ENCODE measurements at places on chromosomes 2 and 18. TPM values are rescaled to one million over a fixed set of nuclear protein-coding genes. Genes with fewer than 3 reads are reported as not detected.

DNA sequence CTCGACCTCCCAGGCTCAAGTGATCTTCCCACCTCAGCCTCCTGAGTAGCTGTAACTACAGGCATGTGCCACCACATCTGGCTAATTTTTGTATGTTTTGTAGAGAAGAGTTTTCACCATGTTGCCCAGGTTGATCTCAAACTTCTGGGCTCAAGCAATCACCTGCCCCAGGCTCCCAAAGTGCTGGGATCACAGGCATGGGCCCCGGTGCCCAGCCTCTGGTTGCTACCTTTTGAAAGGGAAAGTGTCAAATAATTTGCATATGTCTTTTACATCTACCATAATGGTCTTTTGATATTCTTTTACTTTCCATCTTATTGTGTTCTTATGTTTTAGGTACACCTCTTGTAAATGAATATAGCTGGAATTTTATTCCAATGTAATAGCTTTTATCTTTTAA is 263.1 kb upstream of the FN1 start:
- H3K36me3 ChIP-seq: no peaks in the 10 kb centered on the region
- no peak overlapping the region for H3K4me3 ChIP-seq
- no peaks in the 10 kb centered on the region for H3K4me1 ChIP-seq
- H3K27ac ChIP-seq: no peak overlapping the region
- peaks cover 2% of the 10 kb centered on the region for H3K27me3 ChIP-seq

DNA sequence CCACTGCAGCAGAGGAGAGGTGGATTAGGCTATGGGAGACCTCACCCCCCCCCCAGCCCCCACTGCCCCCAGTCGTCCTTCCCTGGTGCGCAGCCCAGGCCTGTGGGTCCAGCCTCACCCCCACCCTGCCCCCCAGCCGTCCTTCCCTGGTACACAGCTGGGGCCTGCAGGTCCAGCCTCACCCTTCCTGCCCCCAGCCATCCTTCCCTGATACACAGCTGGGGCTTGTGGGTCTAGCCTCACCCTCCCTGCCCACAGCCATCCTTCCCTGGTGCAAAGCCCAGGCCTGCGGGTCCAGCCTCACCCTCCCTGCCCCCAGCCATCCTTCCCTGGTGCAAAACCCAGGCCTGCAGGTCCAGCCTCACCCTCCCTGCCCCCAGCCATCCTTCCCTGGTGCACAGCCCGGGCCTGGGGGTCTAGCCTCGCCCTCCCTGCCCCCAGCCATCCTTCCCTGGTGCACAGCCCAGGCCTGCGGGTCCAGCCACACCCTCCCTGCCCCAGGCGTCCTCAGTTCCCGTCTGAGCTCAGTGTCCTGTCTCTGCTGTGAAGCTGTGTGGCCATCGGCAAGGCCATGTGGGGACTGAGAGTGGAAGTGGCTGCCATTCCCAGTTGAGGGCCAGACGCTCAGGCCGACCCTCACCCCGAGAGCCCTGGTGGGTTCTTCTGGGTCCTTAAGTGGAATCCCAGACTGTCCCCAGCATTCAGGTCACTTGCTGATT is 86.8 kb upstream of the SNTG2 start:
- no peak overlapping the region for H3K27ac ChIP-seq
- H3K4me1 ChIP-seq: no peaks in the 10 kb centered on the region
- no peak overlapping the region for H3K4me3 ChIP-seq
- no peaks in the 10 kb centered on the region for H3K36me3 ChIP-seq

DNA sequence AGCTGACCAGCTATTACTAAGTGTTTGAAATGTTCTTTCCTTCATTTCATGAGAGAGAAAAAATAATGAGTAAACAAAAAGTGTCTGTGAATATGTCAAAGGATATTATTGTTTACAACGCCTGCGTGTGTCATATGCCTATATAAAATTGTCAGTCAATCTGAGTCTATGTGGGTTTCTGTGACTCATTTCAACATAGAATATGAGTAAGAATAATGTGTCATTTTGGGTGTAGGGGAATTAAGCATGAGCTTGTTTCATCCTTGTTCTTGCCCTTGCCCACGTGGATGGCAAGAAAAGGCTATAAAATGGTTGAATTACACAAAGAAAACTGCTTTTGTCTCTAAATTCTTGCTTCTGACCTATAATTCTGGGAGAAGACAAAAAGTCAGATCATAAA is 466.0 kb downstream of the PTH2R start:
- DNase-seq: no peak
- no peak overlapping the region for H3K27ac ChIP-seq
- no peaks in the 10 kb centered on the region for H3K27me3 ChIP-seq
- H3K36me3 ChIP-seq: no peaks in the 10 kb centered on the region
- no peaks in the 10 kb centered on the region for H3K4me1 ChIP-seq

DNA sequence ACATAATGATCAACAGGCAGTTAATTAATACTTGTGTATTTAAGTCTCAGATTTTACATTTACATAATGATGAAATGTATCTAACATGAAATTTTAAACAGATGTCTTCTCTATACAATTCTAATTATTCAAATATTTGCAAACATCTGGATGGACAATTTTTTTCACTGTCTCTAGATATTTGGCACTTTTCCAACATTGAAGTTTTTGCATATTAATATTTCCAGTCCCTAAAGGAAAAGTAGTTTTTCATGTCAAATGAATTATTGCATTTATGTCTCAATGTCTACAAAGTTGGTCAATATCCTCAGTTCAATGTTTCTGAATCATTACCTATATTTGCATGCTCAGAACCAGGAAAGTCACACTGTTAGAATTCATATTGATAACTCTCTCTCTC is 560.9 kb upstream of the PKDCC start:
- no peak overlapping the region for H3K27ac ChIP-seq
- no peak for DNase-seq
- H3K36me3 ChIP-seq: no peaks in the 10 kb centered on the region
- H3K4me3 ChIP-seq: no peak overlapping the region
- no peaks in the 10 kb centered on the region for H3K4me1 ChIP-seq

GRCh38 chr18:25248755-25249154 is 103.2 kb downstream of the ZNF521 start:
- no peaks in the 10 kb centered on the region for H3K27me3 ChIP-seq
- DNase-seq: no peak
- H3K4me3 ChIP-seq: no peak overlapping the region

- DNase-seq: no peak
- no peaks in the 10 kb centered on the region for H3K36me3 ChIP-seq
- H3K4me3 ChIP-seq: no peak overlapping the region
- H3K27me3 ChIP-seq: peaks cover 6% of the 10 kb centered on the region
These were observed 9.6 kb upstream of the MTA3 start for GRCh38 chr2:42558827-42559226.

DNA sequence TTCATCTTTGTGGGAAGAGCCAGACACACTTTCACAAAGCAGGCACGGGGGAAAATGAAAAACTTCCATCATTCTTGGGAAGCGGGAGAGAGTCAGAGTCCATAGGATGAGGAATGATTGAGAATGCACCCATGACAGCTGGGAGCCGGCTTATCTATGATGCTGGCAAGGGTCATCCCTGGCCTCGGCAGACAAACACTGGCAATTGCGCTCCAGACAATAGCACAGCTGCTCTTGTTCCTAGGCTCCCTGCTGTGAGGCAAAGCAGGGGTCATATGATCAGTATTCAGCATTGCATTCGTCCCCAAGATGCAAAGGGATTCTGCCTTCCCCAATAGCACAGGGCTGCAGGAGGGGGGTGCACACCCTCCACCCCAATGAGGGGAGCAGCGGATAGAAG is 33.0 kb downstream of the CYRIA start:
- no peaks in the 10 kb centered on the region for H3K36me3 ChIP-seq
- no peak overlapping the region for H3K4me3 ChIP-seq
- H3K27ac ChIP-seq: no peak overlapping the region
- DNase-seq: no peak
- peaks cover 35% of the 10 kb centered on the region for H3K4me1 ChIP-seq

DNA sequence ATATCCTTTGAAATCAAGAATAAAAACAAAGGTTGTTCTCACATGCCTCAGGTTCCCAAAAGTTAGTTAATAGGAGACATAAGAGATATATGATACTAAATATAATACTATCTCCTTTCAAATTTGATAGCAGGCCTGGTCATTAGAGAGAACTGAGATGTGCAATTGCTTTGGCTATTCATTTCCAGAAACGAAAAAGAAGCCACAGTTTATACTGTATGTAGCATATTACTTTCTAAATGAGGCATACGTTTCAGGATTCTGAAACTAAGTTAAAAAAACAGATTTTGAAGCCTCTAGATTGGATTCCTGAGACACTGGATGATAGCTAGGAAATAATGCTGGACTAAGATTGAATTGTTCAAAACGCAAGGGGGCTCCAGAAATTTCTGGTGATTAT is 7.1 kb downstream of the PPP1R1C start:
- no peak overlapping the region for H3K4me3 ChIP-seq
- no peak overlapping the region for H3K27ac ChIP-seq
- DNase-seq: no peak
- peaks cover 4% of the 10 kb centered on the region for H3K27me3 ChIP-seq

GRCh38 chr2:21231985-21232384 is 108.2 kb downstream of the TDRD15 start:
- no peak for DNase-seq
- H3K36me3 ChIP-seq: no peaks in the 10 kb centered on the region
- no peak overlapping the region for H3K4me3 ChIP-seq
- H3K27me3 ChIP-seq: no peaks in the 10 kb centered on the region

GRCh38 chr18:45254709-45255082 is 360.6 kb upstream of the SLC14A2 start:
- no peak overlapping the region for H3K27ac ChIP-seq
- H3K36me3 ChIP-seq: no peaks in the 10 kb centered on the region
- no peak overlapping the region for H3K4me3 ChIP-seq
- H3K27me3 ChIP-seq: peaks cover 3% of the 10 kb centered on the region
- H3K4me1 ChIP-seq: no peaks in the 10 kb centered on the region

DNA sequence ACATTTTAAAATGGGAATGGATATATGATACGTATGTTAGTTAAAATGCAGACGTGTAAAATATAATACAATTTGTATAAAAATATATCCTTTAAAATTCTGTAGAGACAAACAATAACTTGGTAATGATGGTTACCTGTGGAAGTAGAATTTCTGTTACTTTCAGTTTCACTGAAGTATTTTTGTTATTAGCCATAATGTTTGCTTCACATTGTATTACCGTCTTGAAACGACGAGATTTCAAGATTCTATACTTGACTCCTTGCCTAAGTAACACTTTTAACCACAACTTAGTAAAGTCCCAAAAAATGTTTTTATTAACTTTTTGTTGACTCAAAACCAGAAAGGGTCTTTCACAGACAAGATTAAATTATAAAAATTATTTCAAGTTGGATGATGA is 488.3 kb upstream of the VRK2 start:
- no peak overlapping the region for H3K27ac ChIP-seq
- H3K4me3 ChIP-seq: no peak overlapping the region
- no peaks in the 10 kb centered on the region for H3K36me3 ChIP-seq

DNA sequence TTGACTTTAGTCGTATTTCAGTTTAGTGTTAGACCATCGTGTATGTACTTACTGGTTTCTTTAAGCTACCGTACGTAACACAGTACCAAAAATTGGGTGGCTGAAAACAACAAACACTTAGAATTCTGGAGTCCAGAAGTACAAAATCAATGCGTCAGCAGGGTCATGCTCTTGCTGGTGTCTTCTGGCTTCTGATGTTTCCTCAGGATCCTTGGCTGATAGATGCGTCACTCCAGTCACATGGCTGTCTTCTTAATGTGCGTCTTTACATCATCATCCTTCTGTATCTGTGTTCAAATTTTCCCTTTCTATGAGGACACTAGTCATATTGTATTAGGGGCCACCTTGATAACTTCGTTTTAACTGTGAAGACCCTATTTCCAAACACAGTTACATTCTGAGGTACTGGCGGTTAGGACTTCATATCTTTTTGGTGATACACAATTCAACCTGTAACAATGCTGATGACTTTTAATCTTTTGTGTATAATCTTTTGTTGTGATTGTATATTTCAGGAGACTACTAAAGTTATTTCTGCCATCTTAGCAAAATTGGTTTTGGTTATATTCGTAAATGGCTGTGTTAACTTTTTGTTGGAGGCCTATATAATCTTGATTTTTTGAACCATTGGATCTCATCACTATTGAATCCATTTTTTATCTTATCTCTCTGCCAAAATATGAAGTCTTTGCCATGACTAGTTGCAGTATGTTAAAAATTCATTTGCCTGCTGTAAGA is 25.4 kb downstream of the ACTR3 start:
- no peaks in the 10 kb centered on the region for H3K27me3 ChIP-seq
- DNase-seq: no peak
- peaks cover 50% of the 10 kb centered on the region for H3K4me1 ChIP-seq
- H3K27ac ChIP-seq: no peak overlapping the region
- no peak overlapping the region for H3K4me3 ChIP-seq

DNA sequence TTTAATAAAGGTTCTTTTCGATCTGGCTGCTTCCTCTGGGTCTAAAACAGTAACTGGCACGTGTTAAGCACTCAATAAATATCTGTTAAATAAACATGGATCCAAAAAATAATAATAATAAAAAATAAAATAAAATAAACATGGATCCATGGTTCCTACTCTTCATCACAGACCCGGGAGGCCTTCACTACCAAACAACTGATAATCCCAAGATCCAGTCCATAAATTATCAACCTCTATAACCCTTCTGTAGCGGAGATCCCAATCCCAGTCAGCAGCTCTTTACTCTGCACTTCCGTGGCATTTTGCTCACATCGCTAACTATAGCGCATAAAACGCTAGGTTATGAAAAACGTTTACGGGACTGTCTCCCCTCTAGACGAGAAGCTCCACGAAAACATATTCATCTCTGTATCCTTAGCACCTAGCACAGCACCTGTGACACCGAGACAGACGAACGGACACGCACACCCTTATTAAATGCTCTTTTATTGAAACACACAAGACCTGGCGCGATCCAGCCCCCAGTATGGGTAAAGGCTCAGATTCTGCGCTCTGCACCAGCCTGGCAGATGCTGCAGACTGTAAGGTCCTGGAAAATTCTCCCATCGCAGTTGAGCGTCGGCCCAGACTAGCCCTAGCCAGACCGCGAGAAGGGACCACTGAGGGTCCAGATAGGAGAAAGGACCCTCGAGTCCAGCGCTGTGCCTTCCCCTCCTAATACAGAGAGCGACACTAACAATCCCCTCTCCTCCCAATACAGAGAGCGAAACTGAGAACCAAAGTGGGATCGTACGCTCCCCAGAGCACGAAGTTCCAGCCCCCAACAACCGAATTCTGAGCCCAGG is 770 bp downstream of the NBAS start:
- H3K27me3 ChIP-seq: peaks cover 2% of the 10 kb centered on the region
- DNase-seq: no peak
- peak overlapping the region; percentile 83 for H3K27ac ChIP-seq
- peaks cover 5% of the 10 kb centered on the region for H3K36me3 ChIP-seq

GRCh38 chr2:210422366-210422765 is 54.2 kb downstream of the LANCL1 start:
- peaks cover 14% of the 10 kb centered on the region for H3K27me3 ChIP-seq
- no peak overlapping the region for H3K4me3 ChIP-seq
- no peak for DNase-seq
- H3K36me3 ChIP-seq: peaks cover under 1% of the 10 kb centered on the region
- H3K4me1 ChIP-seq: no peaks in the 10 kb centered on the region
- no peak overlapping the region for H3K27ac ChIP-seq

- no peak overlapping the region for H3K27ac ChIP-seq
- no peak overlapping the region for H3K4me3 ChIP-seq
- no peaks in the 10 kb centered on the region for H3K4me1 ChIP-seq
- no peak for DNase-seq
These were observed 6.4 kb downstream of the CELF4 start for GRCh38 chr18:37559194-37559593.

The DPP10 gene
- total RNA-seq: not detected

The ACKR3 gene
- 0.42 TPM for total RNA-seq

The PDE11A gene
- total RNA-seq: not detected

The TMEM200C gene
- total RNA-seq: 0.07 TPM

The CTAGE1 gene
- total RNA-seq: not detected

The SATB2 gene
- not detected for total RNA-seq

The GATA6 gene
- not detected for total RNA-seq

The CFC1 gene
- not detected for total RNA-seq

The TRIM43 gene
- not detected for total RNA-seq

The RNF152 gene
- total RNA-seq: 0.56 TPM

The CYTIP gene
- total RNA-seq: 302 TPM

The CHRND gene
- total RNA-seq: not detected

The MYOM1 gene
- total RNA-seq: 0.22 TPM

The DHRS9 gene
- 1.6 TPM for total RNA-seq

Data from activated T-helper 1 cell treated with anti-CD3 and anti-CD28 coated beads, Interleukin-12 subunit alpha, Interleukin-12 subunit beta, Interleukin-2, Interleukin-4 antibody, amounts not matched to agents 30 ng/mL and 10 ng/mL and 1 ng/mL, durations not matched to agents 14 hours and 24 hours and 36 hours (primary cell).